Stimulated activated CD8-positive, alpha-beta memory T cell treated with anti-CD3 and anti-CD28 coated beads, Interleukin-15, amount 100 ng/mL, for 4 hours (primary cell): ENCODE measurements at places on chromosomes 6 and 20.

DNA sequence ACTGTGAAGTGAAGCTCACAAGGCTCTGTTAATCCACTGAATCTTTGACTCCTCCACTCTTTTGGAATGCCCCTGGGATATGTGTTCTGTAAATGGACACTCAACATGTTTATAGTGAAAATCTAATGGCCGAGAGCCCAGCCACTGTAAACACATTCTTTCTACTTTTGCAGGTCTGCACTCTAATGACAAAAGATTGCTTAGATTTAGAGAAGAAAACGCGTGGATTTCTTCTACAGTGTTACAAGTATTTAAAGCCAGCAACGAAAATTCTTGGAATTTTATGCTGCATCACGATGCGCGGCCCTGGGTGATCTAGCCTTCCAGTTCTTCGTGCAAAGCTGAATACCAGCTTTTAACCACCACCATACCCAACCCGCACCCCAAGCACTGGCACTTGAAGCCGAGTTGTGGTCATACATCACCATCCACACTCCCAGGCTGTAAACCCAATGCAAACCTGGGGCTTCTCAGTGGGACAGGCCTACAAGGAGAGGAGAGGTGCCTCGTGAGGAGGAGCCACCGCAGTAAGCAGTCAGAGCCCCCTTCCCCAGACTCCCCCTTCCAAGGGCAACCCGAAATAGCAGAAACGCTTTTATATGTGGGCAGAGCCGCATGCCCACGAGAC is 3.7 kb upstream of the FOXO3 start:
- DNase-seq: no peak

GRCh38 chr6:1704711-1705110 is 95.0 kb downstream of the FOXC1 start:
- no peak for DNase-seq

GRCh38 chr6:126170978-126171382 is 168.9 kb upstream of the CENPW start:
- DNase-seq: no peak

DNA sequence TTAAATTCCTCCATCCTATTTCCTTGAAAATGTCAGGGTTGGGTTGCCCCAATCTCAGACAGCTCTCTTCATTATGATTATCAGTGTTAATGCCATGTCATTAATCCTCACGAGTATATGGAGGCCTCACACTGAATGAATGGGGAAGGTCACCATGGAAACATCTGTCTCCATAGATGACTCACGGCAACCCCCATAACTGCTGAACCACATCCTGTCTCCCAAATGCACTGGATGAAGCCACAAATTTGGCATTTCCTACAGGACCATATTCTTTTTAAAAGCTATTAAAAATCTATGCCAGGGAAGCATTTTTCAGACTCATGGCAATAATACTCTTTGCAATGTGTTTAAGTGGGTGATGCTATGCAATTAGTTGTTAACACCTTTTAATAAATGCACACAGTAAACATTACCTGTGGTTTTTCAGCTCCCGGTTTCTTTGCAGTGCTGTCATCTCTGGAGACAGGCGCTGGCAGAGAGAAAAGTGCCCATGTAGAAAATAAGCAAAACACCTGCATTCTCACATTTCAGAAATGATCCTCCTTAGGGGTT is 80.1 kb upstream of the PTPRK start:
- no peak for DNase-seq
